ENCODE measurements at places on chromosomes 5 and 9.

DNA sequence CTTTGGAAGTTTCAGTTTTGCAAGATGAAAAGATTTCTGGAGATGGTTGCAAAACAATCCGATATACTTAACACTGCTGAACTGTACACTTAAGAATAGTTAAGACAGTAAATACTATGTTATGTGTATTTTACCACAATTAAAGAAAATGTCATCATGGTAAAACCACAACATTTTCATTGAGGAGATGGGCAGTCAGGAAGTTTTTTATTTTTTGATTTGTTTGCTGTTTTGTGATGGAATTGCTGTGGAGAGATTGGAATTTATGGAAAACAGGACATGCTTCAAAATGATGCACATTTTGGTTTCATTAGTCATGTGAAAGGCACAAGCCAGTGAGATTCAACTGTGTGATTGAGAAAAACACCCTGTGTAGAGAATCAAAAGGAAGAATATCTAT lies 90.5 kb upstream of the AGXT2 start:
- peak; percentile 45 for DNase-seq

GRCh38 chr5:25754895-25755294 lies 1110.1 kb upstream of the CDH10 start:
- no peak for DNase-seq

DNA sequence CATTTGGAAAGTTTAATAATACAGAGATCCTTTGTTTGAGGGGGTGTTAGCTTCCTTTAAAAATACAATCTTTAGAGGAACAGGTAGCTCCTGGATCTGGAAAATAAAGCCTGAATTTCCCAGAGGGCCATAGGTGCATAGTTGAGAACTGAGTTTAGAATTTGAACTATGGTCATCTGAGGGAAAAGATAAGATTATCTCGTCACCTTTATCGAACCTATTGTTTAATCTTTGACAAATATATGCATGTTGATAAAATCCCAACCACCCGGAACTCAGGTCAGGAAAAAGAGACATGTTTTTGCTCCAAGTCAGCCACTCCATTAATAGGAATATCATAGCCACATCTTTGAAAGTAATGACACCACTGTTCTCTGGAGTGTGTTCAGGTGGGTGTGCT lies 91.7 kb upstream of the FAM169A start:
- DNase-seq = no peak

DNA sequence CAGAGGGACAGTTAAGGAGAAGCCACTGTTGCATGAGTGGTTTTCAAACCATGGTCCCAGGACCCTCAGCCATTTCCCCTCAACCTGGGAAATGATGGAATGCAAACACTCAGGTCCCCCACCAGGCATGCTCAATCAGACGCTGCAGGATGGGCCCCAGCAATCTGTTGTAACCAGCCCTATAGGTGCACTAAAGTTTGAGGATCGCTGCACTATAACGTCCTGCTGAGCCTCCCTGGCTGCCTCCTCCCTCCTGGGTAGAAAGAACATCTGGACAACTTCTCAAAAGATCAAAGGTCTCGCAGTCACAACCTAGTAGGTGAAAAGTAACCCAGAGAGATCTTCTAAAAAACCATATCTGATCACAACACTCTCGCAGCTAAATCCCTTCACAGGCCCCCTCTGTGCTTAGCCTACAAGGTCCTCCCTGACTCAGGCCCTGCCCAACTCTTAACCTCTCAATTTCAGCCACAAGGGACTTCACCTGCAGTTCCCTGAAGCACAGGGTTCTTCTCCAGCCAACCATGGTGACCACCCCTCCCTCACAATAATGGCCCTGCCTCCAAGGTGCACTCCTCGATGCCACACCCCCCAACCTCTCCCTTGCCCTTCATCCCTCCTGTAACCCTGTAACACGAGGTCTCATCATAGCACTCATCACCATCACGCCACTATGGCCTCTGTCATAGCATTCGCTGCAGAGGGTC lies 3.5 kb downstream of the SHB start:
- DNase-seq = no peak

- DNase-seq = peak; percentile 27
These were observed 395.7 kb upstream of the SEMA6A start for GRCh38 chr5:116970318-116970717.

- no peak for DNase-seq
These were observed 25.9 kb downstream of the MAT2B start for GRCh38 chr5:163531272-163531671.

DNA sequence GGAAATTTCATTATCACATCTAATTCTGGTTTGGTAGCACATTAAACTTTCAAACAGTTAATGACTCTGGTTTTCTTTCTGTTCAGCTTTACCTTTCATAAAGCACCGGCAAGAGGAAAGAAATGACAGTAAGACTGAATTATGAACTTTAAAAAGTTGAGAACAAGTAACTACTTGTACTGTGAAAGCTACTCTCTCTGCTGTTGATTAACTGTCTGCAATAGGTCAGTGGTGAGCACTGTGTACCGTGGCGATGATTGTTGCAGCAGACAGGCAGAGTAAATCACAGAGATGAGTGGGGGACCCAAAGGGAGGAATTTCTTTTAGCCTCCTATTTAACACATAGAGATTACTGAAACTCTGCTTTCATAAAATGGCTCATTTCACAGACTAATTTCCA lies 74.0 kb upstream of the MEF2C start:
- DNase-seq = no peak

DNA sequence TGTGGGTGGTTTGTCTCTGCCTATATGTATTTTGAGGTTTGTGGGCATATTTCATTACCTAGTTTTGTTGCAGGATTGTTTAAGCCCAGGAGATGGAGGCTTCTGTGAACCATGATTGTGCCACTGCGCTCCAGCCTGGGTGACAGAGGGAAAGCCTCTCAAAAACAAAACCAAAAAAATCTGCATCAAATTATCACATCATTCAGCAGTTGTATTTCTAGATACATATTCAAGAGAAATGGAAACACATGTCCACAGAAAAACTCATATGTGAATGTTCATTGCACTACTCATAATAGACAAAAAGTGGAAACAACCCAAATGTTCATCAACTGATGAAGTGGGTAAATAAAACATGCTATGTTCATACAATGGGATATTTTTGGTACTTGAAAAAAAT lies 29.9 kb downstream of the HSPA4 start:
- no peak for DNase-seq

DNA sequence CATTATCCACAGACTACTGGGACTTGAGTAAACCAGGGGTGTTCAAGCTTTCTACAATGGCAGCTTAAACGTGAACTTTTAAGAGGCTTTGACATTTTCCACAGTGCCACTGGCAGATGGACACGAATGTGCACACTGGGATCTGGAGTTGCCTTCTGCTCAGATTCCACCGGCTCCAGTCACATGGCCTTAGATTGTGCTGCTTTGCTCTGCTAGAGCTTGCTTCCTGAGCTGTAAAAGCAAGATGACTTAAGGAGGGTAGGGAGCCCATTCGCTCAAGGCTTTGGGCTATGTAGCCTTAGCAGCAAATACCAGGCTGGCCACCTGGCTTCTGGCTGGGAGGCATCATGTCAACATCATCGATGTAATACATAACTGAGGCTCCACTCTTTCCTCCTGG lies 436.9 kb downstream of the MED10 start:
- no peak for DNase-seq
